ENCODE measurements at places on chromosomes 1 and 21. TPM values are rescaled to one million over a fixed set of nuclear protein-coding genes. Genes with fewer than 3 reads are reported as not detected.

NMNAT1 gene
- 14.3 TPM for polyA plus RNA-seq

NBPF4 gene
- polyA plus RNA-seq: not detected

RHD gene
- 0.75 TPM for polyA plus RNA-seq

MMEL1 gene
- 3.4 TPM for polyA plus RNA-seq

RGL1 gene
- polyA plus RNA-seq: 158 TPM

PCBP3 gene
- 2.1 TPM for polyA plus RNA-seq

MPL gene
- 0.64 TPM for polyA plus RNA-seq

ANXA9 gene
- 10.7 TPM for polyA plus RNA-seq

RGS1 gene
- 6.6 TPM for polyA plus RNA-seq

SNX27 gene
- polyA plus RNA-seq: 21.8 TPM

TMEM79 gene
- 7.5 TPM for polyA plus RNA-seq

CLEC20A gene
- 0.30 TPM for polyA plus RNA-seq

TRABD2B gene
- polyA plus RNA-seq: 17.0 TPM

MIS18A gene
- polyA plus RNA-seq: 28.0 TPM

RNU1-3 gene
- not detected for polyA plus RNA-seq

RPF1 gene
- polyA plus RNA-seq: 35.2 TPM

NKAIN1 gene
- 5.0 TPM for polyA plus RNA-seq

CRABP2 gene
- 111 TPM for polyA plus RNA-seq

WNT3A gene
- 0.12 TPM for polyA plus RNA-seq
